Common myeloid progenitor, CD34-positive (primary cell): ENCODE measurements at places on chromosomes 12 and 14.

DNA sequence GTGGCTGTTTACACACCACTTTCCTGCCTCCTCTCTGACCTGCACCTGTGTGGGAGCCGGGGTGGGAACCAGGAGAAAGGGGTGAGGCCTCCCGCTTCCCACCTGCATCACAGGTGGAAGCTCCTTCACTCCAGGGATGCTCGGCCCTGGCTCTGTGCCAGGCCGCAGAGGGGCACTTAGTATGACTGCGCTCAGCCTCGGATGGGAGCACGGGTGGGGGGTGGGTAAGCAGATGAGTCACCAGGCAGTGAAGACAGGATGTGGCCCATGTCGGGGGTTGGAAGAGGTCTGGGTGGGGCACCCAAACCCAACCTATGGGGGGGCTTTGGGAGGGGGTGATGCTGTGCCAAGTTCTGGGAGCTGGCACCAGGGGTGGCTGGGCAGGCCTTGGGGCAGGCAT is 7.4 kb upstream of the CYP46A1 start:
- DNase-seq: no peak
- no peak overlapping the region for H3K4me3 ChIP-seq
- no peaks in the 10 kb centered on the region for H3K4me1 ChIP-seq
- H3K36me3 ChIP-seq: no peaks in the 10 kb centered on the region
- H3K27me3 ChIP-seq: peaks cover 9% of the 10 kb centered on the region
- no peak overlapping the region for H3K27ac ChIP-seq

DNA sequence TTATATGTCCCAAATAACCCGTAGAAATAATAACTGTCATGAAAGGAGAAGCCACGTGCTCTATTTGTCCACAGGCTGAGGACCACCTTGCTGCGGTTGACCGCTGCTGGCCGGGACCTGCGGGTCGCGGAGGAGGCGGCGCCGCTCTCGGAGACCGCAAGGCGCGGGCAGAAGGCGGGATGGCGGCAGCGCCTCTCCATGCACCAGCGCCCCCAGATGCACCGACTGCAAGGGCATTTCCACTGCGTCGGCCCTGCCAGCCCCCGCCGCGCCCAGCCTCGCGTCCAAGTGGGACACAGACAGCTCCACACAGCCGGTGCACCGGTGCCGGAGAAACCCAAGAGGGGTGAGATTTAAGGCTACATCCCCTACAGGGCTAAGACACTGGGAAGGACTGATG is 21.0 kb downstream of the RPGRIP1 start:
- peaks cover 14% of the 10 kb centered on the region for H3K4me1 ChIP-seq
- no peak overlapping the region for H3K4me3 ChIP-seq
- H3K27me3 ChIP-seq: no peaks in the 10 kb centered on the region
- DNase-seq: peak; percentile 82

DNA sequence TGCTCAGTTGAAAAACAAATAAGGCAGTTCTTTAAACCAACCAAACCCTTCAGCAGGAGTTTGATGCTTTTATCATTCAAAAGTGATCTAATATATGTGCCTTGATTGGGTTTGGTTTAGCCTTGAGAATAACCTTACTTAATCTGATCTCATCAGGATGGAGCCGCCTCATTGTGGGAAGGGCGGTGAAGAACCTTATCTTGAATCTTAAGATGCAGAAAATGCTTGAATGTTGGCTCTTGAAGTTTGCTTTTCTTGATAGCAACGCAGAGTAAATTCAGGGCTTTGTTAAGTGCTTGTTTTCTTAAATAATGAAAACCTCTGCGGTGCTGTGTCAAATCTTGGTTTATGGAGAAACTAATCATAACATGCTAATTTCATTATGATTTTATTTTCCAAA is 138.2 kb downstream of the MON2 start:
- peak; percentile 23 for DNase-seq
- H3K27me3 ChIP-seq: no peaks in the 10 kb centered on the region
- H3K36me3 ChIP-seq: no peaks in the 10 kb centered on the region

GRCh38 chr12:32140877-32141276 is 34.2 kb downstream of the BICD1 start:
- no peak overlapping the region for H3K4me3 ChIP-seq
- DNase-seq: no peak
- H3K27me3 ChIP-seq: no peaks in the 10 kb centered on the region
- H3K36me3 ChIP-seq: no peaks in the 10 kb centered on the region
- H3K27ac ChIP-seq: no peak overlapping the region

- no peaks in the 10 kb centered on the region for H3K27me3 ChIP-seq
- no peak overlapping the region for H3K27ac ChIP-seq
- H3K4me3 ChIP-seq: no peak overlapping the region
- peak; percentile 91 for DNase-seq
- peaks cover 2% of the 10 kb centered on the region for H3K4me1 ChIP-seq
These were observed 6.9 kb upstream of the DNM1L start for GRCh38 chr12:32671930-32672780.

DNA sequence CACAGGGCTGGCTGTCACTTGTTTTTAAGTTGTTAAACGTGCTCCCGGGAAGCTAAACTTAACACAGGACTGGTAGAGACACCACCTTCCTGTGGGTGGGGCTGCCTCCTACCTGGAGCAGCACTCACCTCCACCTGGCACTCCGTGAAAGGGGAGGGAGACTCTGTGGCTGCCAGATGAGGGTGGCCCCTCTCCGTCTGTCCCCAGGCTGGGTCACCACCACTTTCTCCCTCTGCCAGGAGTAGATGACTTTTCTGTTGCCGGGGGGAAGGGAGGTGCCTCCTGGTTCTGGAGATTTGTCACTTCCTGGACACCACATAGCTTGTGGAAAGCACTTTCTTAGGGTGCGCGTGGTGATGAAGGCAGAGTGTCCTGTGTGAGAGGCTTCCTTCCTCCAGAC is 81.3 kb downstream of the WDR20 start:
- H3K4me3 ChIP-seq: no peak overlapping the region
- H3K27ac ChIP-seq: no peak overlapping the region
- H3K27me3 ChIP-seq: no peaks in the 10 kb centered on the region

GRCh38 chr12:28027328-28027727 is 54.8 kb upstream of the PTHLH start:
- H3K4me3 ChIP-seq: no peak overlapping the region
- H3K4me1 ChIP-seq: no peaks in the 10 kb centered on the region
- peak; percentile 6 for DNase-seq
- H3K36me3 ChIP-seq: no peaks in the 10 kb centered on the region

GRCh38 chr12:89392391-89392790 is 40.1 kb upstream of the DUSP6 start:
- no peak for DNase-seq
- no peaks in the 10 kb centered on the region for H3K4me1 ChIP-seq
- no peak overlapping the region for H3K4me3 ChIP-seq
- no peaks in the 10 kb centered on the region for H3K27me3 ChIP-seq
- H3K36me3 ChIP-seq: no peaks in the 10 kb centered on the region
- no peak overlapping the region for H3K27ac ChIP-seq

DNA sequence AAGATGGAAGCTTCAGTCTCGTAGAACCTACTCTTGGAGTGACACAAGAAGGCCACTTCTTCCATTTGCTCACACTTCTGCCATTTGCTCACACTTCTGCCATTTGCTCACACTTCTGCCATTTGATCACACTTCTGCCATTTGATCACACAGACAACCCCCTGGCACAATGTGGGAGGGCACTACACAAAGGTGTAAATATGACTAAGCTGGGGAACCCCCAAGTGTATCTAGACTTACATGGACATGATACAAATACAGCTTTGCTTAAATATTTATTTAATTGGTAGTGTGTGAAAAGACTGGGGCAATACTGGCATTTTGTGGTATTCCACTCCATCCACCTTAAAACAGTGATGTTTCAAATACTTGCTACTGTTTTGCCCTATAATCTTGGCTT is 296.2 kb upstream of the PPFIA2 start:
- no peak for DNase-seq
- no peaks in the 10 kb centered on the region for H3K4me1 ChIP-seq
- H3K4me3 ChIP-seq: no peak overlapping the region
- no peaks in the 10 kb centered on the region for H3K27me3 ChIP-seq
